ENCODE measurements at places on chromosomes 4 and X.
A peak's percentile ranks its signal among the peaks of the same experiment; 100 is the strongest.

DNA sequence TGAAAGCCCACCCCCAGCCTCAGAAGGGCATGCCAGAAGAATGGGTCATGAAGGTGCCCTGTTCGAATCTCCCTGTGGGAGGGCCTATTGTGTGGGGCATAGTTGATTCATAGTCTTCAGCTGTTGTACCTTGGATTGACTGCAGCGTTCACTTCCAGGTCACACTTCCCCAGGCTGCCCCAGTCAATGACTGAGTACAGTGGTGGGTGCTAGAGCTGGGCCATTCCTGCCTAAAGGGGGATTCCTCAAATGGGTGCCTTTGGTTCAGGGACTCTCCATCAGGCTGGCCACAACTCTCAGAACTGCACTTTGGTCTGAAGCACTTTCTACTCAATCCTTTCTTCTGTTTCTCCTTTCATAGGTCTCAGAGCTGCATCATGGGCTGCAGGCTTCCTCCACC lies 35.0 kb upstream of the RASGEF1B start:
- no peak for DNase-seq

DNA sequence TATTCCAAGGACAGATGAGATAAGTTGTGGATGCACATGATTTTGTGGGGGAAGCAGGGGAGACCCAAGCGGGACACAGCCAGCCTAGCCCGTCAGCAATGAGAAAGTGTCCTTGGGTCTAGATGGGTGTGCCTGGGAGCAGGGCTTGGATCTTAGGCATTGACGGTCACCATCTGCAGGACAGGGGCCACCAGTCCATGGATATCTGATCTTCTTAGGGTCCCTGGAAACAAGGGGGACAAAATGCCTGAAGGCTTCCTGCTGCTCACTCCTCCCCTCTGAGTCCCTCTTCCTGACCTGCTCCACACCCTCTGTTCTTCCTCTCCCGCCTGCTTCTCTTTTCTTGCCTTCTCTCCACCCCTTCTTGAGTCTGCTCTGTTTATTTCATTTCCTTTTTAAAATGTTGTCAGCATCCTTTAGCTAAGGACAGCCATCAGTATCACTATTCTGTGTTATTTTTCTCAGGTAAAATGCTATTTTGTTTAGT lies 298.4 kb downstream of the RAPGEF2 start:
- no peak for DNase-seq

GRCh38 chr4:101014417-101014816 lies 332.9 kb downstream of the PPP3CA start:
- DNase-seq: no peak

DNA sequence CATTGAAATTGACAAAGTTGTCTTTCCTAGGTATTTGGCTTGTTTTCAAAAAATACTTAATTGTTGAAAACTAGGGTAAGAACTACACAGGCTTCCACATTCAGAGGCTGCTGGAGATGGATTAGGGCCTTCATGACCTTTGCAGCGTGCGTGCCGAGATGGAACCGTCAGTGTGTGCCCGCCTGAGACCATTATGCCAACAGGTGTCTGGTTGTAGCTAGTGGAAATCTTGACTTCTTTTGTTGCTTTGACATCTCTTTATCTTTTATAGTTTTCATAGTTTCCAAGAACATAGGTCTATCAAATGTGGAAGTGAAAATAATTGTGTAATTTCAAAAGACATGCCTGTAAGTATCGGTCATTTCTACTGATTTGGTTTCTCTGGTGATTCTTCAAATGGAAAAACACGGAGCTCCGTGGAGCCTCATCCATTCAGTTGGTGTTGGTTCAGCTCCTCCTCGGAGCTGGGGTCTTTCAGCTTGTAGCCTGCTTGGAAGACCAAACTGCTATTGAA lies 38.9 kb upstream of the CLCN4 start:
- no peak for DNase-seq

DNA sequence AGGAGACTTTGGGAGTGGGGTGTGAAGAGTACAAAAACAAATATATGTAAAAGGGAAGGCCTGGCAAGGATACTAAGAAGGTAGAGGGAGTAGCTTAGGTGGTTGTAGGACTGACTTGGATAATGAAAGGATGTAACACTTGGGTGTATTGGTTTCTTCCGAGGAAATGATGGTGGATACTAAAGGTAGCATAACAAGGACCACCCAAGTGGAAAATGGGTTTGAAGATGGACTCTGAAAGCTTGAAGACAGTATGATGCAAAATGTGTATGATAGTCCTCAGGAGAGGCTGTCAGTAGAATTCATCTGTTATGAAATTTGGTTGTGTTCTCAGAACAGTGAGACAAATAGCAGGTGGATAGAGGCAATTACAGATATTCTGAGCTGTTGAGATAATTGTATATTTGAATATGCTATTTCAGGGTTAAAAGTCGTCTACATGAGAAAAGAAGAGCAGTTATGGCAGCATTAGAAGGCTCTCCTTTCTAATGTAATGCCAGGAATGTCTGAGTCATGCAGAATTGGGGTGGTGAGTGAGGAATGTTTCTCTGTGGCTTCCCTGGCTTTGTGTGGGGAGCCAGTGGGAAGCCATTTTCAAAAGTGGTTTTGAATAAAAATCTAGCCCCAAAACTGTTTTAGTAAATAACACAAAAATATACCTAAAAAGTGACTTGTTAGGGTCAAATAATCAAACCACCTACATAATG lies 75.6 kb downstream of the FHIP1A start:
- DNase-seq: no peak

- no peak for DNase-seq
Observed at GRCh38 chr4:137635108-137635507, 102.8 kb upstream of the PCDH18 start.

GRCh38 chr4:52659722-52660261 lies 691 bp upstream of the USP46 start:
- DNase-seq: peak; percentile 87

GRCh38 chrX:139811942-139812629 lies 104.1 kb upstream of the MCF2 start:
- no peak for DNase-seq

- no peak for DNase-seq
Observed at GRCh38 chr4:181661090-181661489, 582.1 kb upstream of the TENM3 start.

- no peak for DNase-seq
Observed at GRCh38 chr4:143713553-143713952, 13.1 kb upstream of the FREM3 start.

Measured in psoas muscle (tissue), 8 donors.